AG20443 (cell line): ENCODE measurements at places on chromosomes 1 and 21.

GRCh38 chr1:186559601-186560116 lies 98.7 kb upstream of the PDC start:
- peak; percentile 41 for DNase-seq

- no peak for DNase-seq
Observed at GRCh38 chr1:43337588-43337987, at the start of gene MPL. Gene MPL (plus strand): TSS chr1:43337818. CDS start chr1:43337849, 31 bp downstream.

DNA sequence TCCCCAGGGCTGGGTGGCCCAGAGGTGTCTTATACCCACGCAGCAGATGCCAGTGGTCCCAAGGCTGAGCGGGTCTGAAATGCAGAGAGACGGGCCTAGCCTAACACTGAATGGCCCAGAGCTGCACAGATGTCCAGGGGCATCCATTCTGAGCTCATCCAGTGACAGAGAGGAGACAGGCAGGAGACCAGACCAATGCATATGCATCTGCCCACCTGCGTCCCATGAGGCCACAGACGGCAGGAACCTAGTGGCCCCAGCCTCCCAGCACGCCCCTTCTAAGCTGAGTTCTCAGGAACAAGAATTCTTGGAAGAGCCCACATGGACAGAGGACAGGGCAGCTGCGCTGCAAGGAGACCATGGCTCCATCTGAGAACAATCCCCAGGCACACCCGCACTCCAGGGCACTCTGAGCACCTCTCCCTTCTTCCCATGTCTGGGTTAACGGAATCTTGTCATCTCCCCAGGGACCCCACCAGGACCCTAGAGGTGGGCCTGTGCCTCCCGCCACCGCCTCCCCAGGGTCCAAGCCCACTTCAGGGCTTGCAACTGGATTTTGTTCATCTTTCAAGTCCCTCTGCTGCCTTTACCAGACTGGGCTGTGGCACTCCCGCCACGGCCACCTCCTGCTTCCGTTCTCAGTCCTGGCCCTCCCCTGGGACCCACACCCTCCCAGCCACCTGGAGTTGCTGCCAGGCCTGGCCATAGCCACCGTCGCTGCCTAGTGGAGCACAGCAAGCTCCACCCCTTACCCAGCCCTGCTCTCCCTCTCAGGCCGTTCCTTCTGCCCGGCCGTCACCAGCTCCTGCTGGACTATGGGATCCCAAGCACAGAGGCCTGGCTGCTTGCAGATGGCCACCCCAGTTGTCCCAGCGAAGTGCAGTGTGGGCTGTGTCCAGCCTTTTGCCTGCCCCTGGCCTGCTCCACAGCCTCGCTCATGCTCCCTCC lies 3.3 kb downstream of the WNT3A start:
- DNase-seq = no peak

DNA sequence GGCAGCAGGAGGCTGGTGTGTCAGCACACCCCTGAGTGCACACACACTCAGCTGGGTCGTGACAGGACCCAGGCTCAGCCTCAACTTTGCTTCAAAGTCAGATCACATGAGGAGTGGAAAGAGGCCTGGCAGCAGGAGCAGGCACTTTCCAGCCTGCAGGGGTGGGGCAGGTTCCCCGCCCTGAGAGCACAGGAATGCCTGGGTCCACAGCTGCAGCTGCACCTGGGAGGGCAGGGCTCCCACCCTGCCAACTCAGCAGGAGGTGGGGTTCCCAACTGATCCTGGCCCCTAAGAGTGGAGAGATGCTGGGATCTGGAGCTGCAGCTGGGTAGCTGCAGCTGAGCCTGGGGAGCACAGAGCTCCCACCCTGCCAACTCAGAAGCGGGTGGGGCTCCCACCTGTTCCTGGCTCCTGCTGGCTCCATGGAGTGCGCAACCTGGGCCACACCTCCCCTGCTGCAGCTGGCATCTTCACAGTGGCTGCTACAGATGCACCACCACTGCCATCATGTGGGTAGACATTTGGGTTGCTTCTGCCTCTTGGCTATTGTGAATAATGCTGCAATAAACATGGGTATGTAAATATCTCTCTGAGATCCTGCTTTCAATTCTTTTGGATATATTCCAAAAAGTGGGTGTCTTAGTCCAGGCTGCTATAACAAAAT lies 415.4 kb downstream of the TTLL7 start:
- no peak for DNase-seq

DNA sequence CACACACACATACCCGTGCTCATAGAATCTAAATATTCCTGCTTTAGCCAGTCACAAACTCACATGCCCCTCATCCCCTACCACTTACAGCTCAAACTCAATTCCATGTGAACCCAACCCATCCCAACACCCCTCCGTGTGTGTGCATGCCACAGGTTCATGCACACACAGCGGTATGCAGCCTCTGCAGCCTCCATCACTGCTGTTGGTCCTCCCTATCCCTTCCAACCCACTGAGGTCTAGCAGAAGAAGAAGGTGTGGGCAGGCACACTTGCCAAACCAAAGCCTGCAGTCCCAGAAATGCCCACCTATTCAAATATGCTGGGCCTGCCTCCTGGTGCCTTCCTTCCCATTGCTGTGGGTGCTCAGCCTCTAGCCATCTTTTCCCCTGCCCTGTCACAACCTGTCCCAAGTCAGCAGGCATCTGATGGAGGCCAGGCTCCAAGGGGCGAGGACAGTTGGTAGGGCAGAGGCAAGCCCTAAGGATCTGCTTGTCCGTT lies 26.2 kb downstream of the SLC2A1 start:
- no peak for DNase-seq

GRCh38 chr1:192713921-192714320 lies 78.0 kb downstream of the RGS13 start:
- no peak for DNase-seq

DNA sequence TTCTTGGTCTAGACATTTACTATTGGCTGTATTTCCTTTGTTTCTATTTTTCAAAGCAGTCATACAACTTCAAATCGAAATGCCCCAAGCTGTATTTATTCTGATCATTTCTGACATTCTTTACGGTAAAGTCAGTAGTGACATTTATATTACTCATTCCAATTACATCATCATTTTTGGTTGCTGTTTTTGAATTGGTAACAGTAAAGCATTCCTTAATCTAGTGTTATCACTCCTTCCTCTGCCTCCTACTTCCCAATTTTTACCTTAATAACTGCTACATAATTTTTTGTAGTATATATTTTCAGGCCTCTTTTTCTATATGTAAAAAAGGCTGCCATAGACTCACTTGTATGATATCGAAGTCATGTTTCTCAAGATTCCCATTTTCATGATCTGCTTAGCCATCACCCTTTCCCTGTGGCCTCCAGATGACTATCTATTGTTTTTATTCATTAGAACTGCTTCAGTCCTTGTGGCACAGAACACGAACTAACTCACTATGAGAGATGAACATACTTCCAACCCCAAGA lies 167.2 kb downstream of the RUNX1 start:
- peak; percentile 53 for DNase-seq

- DNase-seq = peak; percentile 70
Observed at GRCh38 chr1:10181154-10181553, 29.2 kb upstream of the KIF1B start.

GRCh38 chr1:235442788-235443429 lies 61.3 kb downstream of the B3GALNT2 start:
- peak; percentile 75 for DNase-seq

GRCh38 chr1:6801199-6801598 lies 15.9 kb downstream of the CAMTA1 start:
- no peak for DNase-seq

GRCh38 chr1:227395426-227396028 lies 77.2 kb upstream of the CDC42BPA start:
- peak; percentile 13 for DNase-seq

DNA sequence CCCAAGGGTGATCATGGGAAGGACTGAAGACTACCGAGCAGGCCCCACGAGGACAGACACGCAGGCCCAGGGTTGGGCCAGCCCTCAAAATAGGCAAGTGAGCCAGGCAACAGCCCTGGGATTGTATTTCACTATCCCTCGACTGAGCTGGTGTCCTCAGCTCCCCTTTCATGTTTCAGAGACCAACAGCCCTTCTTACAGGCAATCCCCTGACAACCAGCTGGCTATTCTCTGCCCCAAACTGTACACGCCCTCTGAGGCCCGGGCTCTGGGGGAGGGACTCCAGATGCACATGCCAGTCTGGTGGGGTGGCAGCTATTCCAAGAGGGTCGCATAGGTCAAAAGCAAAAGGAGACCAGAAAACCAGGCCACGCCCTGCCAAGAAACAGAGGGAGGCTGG lies 243.0 kb downstream of the TOMM20 start:
- no peak for DNase-seq

- no peak for DNase-seq
Observed at GRCh38 chr1:226764533-226764932, 25.5 kb upstream of the ITPKB start.

DNA sequence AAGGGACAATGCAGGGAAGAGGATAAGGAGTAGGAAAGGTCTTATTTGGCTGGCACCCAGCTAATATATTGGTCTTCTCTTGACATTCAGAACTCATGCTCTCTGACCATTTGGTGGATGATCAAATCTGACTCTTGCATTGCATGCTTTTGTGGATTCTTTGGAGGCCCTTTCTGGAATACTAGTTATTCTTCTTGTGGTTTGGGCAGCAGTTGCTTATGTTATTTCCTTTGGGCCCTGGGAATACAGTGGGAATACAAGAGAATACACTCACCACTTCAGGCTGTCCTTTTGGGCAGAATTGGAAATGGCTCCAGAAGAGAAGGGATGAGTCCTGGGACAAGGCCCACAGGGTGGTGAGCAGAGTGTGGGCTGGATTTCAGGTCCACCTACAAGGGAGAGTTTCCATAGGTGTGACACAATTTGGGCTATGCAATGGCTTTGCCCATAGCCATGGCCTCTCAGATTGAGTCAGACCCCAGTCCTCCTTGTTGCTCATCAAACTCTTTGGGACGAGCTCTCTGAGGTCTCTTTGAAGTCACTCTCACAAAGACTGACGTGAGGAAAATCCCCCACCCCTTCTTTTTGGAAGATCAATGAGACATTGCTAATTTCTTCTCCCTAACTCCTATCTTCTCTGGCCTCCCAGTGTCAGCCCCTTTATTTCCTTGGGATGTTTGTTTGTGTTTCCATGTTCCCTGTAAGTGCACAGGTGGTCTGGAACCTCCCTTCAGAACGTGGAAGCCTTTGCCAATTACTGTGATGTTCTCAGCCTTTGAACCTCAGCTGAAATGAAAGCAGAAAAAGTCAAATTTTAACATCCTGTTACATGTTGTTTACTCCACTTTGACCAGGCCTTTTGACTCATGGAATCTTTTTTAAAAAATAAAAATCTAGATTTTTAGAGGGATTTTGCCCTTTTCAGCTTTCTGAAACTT lies 19.4 kb downstream of the HSD11B1 start:
- peak; percentile 25 for DNase-seq

- no peak for DNase-seq
Observed at GRCh38 chr1:71184410-71184809, 103.6 kb upstream of the ZRANB2 start.

DNA sequence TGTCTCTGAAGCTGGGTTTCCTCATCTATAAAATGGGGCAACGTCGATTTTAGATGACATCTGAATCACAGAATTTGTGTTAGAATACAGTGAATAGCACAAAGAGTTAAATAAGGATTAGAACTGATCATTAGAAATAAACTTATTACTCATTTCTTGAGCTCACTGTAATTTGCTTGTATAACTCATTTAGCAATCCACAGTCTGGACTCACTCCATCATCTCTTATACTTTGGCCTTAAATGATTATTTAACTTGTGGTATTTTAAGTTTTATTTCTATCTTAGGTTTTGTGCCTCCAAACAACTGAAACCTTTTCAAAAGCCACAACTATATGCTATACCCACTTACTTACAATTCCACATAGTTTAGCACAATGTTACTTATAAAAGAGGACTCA lies 128.0 kb downstream of the CDC42BPA start:
- no peak for DNase-seq

DNA sequence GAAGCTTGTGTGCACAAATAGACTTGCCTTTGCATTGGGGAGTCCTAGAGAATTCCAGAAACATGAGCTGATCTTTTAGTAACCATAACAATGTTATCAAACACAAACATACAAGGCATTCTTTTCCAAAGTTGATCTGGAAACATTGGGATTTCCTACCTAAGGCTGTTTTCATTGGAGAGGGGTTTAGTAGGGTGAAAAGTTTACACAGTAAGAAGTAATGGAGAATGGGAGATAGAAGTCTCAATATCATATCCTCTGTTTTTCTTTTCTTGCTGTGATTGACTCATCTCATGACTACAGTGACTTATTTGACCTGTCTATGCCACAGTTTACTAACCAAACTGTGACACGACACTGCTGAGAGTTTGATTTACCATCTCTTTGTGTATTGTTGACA lies 65.6 kb upstream of the PLA2G4A start:
- no peak for DNase-seq

GRCh38 chr1:209291715-209292114 lies 291.8 kb upstream of the CAMK1G start:
- DNase-seq = no peak

DNA sequence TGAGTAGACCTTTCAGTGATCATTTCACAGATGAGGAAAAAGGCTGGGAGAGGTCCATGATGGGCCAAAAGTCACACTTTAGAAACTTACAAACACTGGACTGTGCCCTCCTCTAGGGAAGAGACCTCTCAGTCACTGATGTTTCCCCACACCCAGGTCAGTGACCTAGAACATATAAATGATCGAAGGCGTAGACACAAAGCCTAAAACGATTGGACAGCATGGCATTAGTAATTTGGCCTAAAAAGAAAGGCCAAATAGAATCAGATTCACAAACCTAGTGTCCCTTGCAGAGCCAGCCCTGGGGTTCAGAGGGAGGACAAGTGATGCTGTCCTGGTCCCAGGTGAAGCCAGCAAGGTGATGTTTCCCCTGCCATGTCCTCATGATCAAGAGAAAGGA lies 27.7 kb downstream of the TRABD2B start:
- DNase-seq = no peak

DNA sequence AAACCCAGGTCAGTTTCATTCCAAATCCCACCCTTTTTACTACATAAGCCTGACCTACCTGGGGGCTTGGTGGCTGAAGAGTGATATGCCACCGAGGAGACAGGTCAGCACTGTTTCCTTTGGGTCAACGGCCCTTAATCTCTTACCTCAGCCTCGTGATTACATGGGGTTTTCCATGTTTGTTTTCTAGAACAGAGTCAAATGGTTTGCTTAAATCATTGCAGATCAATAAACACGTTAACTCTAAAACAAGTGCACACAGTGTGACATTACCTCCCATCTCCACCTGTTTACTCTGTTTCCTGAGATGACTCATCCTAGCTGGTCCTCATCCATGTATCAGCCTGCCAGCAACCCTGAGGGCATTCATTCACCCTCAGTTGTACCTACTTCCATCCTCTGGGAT lies 40.8 kb upstream of the TP53BP2 start:
- no peak for DNase-seq

GRCh38 chr1:87478231-87478630 lies 149.6 kb downstream of the LMO4 start:
- peak; percentile 28 for DNase-seq

- DNase-seq = no peak
Observed at GRCh38 chr1:61289232-61290098, 207.1 kb downstream of the NFIA start.
